ENCODE measurements at places on chromosomes 11 and 22.

GRCh38 chr11:45411228-45411946, 125.2 kb upstream of the SYT13 start:
- no peak for DNase-seq

GRCh38 chr11:36361472-36361871, 65.4 kb downstream of the PRR5L start:
- no peak for DNase-seq

GRCh38 chr11:113647856-113648255, 58.3 kb downstream of the TMPRSS5 start:
- no peak for DNase-seq

DNA sequence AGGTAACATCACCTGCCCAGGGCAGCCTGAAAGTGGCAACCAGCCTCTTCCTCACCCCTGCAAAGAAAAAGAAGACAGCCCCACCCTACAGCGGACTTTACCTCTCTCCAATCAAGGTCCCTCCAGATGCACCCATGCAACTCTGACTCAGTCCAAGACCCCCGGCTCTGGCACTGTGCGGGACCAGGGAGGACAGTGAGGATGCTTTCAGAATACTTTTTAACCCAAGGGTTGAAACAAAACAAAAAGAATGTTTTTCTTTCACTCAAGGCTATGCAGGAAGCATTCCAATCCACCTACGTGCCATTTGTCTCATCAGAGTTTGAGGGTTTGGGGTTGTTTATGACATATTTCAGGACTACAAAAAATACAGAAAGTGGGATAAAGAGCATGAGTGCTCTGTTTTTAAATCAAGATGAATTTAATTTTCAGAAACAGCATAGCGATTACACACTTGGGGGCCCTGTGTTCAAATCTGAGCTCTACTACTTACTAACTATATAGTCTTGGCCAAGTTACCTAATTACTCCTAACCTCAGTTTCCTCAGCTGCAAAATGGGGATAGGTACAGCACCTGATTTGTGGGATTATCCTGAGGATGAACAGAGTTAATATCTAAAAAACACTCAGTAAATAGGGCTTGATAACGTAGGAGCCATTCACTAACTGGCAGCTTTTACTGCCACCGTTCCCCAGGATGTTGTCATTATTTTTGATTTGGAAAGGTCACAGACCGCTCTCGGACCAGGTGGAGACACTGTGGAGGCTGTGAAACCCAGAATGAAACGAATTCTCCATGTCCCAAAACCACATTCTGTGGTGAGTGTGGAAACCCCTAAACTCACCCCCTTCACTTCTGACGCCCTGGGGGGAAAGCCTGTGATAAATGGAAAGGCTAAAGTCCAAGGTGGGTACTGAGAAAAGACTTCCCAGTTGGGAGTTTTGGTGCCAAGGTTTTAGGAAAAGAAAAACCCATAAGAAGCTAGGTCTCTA, 5.6 kb downstream of the PLAAT3 start:
- DNase-seq, result no peak

DNA sequence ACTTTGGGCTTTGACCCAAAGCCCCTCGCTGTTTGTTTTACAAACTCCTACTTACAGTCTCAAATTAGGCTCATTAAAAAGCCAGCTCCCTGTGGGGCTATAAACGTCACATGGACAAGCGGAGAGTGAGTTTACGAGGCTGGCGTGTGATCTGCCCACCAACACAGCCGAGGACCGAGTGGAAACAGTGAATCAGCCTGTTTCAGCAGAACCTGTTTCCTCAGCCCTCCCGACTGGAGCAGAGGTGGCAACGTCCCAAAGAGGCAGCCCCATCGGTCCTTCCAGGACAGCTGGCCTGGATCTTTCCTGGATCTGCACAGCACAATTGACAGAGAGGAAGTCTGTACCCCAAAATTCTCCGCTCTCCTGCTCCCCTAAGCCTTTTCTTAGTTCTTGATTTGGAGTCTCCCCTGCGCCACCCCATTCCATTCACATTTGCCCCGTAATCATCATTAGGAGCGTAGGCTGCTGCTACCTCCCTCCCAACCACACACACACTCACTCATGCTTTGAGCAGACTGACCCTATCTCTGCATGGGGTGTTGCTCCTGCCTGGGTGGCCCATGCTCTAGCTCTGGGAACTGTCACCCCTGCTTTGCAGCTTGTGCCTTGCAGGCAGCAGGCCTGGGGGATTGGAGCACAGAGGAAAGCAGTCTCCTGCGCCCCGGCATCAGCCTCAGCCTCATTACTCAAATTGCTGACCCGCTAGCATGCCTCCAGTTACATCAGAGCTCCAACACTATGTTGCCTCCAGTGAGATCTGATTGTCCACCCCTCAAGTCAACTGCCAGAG, 117.8 kb downstream of the NAT10 start:
- DNase-seq, result no peak

DNA sequence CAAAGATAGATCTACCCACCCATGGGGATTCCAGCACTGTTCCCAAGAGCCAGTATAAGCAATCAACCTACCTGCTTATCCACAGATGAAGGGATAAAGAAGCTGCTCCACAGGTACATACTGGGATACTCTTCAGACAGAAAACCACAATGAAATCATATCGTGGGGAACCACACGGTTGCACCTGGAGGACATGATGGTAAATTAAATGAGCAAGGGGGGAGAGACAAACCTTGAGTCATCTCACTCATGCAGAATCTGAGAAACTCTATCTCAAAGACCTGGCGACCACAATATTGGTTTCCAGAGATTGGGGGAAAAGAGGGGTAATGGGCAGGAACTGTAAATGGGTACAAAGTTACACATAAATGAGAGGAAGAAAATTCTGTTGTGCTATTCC, 14.5 kb downstream of the RGL4 start:
- peak; percentile 41 for DNase-seq

DNA sequence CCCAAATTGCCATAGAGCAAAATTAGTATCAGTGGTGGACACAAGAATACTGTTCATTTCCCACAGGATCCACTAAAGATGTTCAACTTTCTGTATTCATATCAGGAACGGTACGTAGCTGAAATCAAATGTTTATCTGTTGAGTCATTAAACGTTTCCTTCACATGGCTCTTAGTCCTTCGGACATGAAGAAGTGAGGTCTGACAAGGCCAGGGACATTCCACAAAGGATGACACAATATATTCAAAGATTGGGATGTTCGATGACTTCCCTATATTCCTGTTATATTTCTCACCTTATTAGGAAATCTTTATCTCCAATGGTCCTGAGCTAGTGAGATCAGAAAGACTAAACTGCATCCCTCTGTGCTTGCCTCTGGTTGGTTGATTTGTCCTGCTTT, 129.0 kb downstream of the ETS1 start:
- DNase-seq, result no peak

- DNase-seq, result no peak
These were observed 61.9 kb upstream of the CSNK2A3 start for GRCh38 chr11:11414996-11415395.

DNA sequence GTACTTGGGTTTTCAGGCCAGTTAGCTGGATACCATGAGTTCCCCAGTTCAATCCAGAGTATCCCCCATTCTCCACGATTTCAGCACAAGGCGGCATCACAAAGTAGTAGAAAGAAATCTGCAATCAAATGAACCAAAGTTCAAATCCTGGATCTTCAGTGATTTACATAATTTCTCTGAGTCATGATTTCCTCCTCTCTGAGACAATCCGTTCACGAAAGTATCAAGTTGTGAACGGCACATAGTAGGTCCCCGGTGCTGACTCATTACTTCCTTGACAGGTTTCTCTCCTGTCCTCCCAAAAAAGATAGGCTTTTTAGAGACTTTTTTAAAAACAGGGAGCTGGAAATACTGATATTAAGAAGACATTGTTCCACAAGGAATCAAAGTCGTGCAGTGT, 69.1 kb upstream of the AKIP1 start:
- DNase-seq, result no peak

- DNase-seq, result peak; percentile 57
These were observed 3.1 kb upstream of the SH3BP1 start for GRCh38 chr22:37636186-37636948.

DNA sequence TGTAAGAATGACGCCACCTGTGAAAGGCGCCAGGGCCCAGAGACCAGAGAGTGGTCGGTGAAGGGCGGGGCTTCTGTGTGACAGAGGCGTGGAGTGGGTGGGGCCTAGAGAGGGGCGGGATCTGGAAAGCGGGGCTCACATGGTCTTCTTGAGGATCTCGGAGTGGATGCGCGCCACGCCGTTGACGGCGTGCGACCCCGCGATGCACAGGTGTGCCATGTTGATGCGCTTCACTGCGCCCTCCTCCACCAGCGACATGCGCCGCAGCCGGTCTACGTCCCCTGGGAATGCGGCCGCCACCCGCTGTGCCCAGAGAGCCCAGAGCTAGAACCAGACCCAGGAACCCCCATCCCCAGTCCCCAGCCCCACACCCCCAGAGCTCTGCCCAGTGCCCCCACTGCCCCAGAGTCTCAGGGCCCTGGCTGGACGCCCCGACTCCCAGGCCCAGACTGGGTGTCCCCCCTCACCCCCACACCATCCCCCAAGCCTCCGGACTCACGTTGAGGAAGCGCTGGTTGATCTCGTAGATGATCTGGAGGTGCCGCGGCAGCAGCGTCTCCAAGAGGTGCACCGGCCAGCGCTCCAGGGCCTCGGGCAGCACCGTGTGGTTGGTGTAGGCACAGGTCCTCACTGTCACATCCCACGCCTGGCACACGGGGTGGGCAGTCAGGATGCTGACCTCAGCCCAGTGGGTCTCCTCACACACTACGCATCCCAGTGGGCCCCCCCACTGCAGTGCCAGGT, 6.2 kb downstream of the PYGM start:
- no peak for DNase-seq

DNA sequence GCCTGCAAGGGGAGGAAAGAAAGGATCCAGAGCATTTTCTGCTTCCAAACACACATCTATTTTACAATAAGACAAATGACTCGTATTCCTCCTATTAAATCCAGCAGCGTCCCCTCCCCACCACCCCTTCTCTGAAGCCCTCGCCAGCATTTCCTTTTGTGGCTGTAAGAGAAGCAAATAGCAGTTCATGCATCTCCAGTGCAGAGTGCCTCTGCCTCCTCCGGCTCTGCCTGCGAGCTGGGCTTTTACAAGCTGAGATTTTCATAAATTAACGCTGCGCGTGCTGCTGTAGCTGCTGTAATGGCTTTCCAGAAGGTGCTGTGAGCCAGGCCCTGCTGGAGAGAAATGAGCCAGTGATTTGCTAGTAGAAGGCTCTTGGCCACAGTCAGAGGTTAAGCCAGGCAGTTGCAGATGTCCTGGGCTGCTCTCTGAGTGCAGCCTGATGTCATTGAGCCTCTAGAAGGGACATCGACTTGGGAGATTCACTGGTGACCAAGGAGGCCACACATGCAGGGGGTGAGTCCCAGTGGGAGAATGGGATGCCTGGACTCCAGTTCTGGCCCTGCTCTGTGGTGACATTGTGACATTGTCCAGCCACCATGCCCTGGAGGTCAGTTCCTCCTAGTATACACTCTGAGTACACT, 134.5 kb upstream of the NAV2 start:
- DNase-seq, result no peak

DNA sequence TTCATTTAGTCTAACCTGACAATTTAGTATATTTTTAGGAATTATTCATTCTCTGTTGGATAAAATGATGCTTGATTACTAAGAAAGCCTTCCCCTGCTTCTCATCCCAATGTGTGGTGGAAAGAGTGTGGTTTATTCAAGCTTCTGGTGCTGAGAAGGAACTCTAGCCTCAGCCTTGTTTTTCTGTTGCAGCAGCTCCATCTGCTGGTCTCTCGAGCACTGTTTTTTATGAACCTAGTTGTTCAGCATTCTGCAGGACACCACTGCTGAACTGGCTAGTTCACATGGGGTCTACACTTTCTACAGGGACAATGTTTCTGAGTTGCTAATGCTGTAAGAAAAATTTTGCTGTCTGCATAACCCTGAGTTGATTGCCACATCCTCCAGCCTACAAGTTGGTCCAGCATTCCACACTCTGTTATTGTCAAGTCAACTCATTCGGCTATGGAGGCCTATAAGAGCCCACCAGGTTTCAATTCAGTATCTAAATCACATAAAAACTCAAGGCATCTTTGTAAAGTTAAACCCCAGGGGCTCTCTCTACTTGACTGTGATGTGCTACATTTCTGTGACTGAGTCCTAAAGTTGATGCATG, 14.3 kb downstream of the OR2AG2 start:
- DNase-seq, result no peak

DNA sequence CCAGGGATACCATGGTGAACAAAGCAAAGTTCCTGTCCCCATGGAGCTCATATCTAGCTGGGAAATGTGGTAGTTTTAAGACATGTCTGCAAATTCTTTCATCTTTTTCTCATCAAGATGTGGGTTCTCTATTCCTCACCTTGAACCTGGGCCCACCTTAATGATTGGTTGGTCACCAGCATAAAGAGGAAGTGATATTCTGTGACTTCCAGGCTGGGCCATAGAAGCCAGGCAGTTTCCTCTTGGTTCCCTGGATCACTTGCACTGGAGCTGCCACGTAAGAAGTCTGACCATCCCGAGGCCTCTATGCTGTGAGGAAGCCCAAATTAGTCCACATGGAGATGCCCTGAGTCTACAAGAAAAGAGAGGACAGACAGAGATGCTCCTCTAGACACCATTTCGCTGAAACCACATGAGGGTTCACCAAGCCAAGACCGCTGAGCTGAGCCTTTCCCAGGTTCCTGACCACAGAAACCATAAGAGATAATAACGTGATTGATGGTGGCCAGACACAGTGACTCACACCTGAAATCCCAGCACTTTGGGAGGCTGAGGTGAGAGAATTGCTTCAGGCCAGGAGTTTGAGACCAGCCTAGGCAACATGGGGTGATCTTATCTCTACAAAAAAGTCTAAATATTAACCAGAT, 119.5 kb upstream of the ISX start:
- no peak for DNase-seq

- DNase-seq, result peak; percentile 65
These were observed 682 bp downstream of the ATM start for GRCh38 chr11:108223348-108224149.

DNA sequence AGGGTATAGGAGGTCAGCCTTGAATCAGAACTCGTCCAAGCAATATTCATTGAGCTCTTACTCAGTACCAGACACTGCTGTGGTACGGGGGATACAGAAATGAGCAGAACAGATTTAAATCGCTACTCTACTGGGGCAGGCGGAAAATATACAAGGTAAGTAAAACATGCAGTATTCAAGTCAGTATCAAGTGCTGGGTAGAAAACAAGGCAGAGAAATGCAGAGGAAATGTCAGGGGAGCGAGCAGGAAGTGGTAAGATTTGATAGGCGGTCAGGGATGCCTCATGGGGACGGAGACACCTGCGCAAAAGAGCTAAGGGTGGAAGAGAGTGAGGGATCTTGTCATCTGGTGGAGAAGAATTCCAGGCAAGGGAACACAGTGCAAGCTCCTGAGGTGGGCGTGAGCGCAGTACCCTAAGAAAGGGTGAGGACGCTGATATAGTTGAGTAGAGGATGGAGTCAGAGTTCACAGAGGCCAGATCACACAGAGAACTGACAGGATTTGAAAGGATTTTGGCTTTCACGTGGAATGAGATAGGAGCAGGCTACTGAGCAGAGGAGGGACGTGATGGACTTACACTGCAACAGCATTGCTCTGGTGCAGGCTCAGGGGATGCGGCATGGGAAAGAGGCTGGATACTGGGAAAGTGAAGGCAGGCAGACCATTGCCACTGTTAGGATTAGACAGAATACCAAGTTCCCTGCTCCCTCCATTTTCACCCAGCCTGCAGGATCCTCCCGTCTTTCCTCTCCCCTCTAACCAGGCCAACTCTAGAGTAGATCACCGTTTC, 35.8 kb downstream of the SC5D start:
- DNase-seq, result peak; percentile 26
